Activated T-helper 17 cell treated with anti-CD3 and anti-CD28 coated beads, Interleukin-2, amount 50 U/mL, for 72 hours (primary cell): ENCODE measurements at places on chromosomes 7 and 10. TPM values are rescaled to one million over a fixed set of nuclear protein-coding genes. Genes with fewer than 3 reads are reported as not detected.

DNA sequence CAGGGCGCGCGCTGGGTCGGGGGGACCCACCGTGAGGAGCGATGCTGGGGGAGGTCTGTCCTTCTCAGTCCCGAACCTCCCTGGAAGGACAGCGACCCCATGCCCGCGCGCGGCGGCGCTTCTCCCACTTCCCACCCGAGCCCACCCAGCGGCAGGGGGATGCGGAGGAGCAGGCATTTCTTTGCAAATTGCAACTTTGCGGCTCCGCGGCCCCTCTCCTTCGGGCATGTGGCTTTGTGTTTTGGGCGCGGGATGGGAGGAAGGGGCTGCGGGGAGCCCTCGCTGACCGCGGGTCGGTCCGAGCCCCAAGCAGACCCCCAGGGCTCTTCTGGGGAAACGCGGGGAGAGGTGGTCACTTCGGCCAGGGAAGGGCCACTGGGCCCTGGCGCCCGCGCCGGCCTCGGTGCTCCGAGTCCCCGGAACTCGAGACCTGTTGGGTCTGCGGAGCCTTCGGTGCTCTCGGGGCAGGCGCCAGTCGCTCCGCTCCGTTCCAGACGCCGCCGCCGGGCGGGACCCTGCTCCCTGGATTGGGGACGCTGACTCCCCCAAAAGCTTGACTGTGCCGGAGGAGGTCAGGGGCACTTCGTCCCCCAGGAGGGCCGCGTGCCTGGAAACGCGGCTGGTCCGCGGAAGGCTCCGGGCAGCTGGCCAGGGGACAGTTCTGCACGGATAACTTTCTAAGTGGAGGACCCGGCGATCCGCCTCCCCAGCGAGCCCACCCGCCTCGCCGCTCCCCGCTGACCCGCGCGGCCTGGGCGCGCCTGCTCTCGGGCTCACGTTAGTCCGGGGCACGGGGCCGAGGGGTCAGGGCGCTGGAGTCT lies 164.2 kb upstream of the DPP6 start:
- no peak for ATAC-seq

DNA sequence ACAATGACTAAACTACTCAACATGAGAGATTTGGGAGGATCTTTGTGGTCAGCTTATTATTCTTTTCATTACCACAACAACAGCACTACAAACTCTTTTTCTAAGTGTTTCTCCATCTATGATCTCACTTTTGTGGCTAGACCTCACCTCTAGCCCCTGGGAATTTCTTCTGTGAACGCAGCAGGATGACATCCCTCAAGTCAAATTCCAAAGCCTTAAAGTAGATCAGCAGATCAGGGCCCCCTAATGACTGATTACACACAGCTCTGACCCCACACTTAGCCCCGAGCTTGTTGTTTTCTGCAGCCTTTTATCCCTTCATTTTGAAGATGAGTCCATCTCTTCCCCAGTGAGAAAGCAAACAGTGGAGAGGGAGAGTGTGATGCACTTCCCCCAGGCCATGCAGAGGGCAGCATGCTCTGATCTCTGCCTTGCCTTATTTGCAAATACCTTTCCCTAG lies 27.3 kb downstream of the TFAM start:
- ATAC-seq: no peak

DNA sequence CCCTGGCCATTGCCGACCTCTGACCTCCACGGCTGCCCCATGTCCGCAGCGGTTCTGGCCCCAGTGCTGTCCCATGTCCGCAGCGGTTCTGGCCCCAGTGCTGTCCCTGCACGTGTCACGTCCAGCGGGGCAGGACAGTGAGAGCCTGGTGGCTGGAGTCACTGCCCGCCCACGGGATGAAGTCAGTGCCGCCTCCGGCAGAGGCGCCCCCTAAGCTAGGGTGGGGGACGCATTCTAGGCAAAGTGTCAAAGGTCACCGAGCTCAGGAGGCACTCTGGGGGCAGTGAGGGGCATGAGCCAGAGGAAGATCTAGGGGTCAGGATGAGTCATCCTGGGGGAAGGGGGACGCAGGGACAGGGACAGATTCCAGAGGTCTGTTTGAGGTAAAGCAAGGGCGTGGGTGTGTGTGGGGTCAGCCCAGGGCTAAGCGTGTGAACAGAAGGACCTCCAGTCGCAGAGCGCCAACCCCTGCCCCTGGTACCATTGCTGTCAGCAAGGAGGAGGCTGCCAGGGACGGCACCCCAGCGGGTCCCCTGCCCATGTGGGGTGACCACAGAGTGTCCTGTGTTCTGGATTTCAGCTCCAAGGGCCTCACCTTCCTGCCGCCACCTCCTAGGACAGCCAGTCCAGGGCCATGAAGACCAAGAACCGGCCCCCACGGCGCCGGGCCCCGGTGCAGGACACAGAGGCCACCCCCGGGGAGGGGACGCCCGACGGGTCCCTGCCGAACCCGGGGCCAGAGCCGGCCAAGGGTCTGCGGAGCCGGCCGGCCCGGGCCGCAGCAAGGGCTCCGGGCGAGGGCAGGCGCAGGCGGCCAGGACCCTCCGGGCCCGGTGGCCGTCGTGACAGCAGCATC lies 665 bp downstream of the BHLHA15 start:
- ATAC-seq: no peak

GRCh38 chr7:42139751-42140150 lies 97.3 kb downstream of the GLI3 start:
- no peak for ATAC-seq

DNA sequence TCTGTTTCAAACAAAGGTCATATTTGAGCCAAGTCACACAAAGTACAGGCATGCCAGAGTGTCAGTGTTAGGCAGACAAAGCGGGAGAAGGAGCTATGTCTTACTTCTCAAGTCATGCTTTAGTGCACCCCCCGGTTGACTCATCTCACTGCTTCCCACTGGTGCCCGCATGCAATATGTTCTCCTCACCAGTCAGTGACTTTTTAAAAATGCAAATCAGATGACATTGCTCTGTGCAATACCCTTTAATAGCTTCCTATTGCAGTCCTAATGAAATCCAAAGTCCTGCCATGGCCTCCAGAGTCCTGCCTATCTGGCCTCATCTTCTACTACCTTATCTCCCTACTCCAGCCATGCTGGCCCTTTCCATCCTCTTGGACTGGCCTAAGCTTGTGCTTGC lies 429.1 kb downstream of the ACTR3B start:
- ATAC-seq: no peak

- peak; percentile 53 for ATAC-seq
These were observed at the start of gene CBX3 for GRCh38 chr7:26201247-26202018. Gene CBX3 (plus strand): TSS chr7:26201745. CDS start chr7:26202999, 1,254 bp downstream.

- no peak for ATAC-seq
These were observed 67.4 kb downstream of the PCGF5 start for GRCh38 chr10:91287912-91288311.

The ETV1 gene
- 1.7 TPM for total RNA-seq

GRCh38 chr7:47577321-47577919 lies 4.5 kb downstream of the TNS3 start:
- ATAC-seq: no peak

- peak; percentile 18 for ATAC-seq
These were observed 23.9 kb downstream of the SEM1 start for GRCh38 chr7:96685755-96686154.

The SNCG gene
- total RNA-seq: not detected

- ATAC-seq: no peak
These were observed 722.6 kb downstream of the GRID1 start for GRCh38 chr10:85643845-85644525.

The NKX1-2 gene
- not detected for total RNA-seq

DNA sequence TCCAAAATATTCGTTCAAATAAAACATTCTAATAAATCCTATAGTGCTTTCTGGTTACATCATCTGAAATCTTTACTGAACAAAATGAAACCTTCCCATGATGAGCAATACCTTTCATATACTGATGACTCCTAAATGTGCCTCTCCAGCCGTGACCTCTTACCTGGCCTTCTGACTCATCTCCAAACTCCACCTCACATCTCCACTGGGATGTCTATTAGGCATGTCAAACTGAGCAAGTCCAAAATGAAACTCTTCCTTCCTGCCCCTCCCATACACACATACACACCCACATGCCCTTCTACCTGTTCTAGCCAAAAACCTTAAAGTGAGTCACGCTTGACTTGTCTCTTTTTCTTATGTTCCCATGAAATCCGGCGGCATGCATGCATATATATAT lies 22.9 kb downstream of the GSAP start:
- peak; percentile 98 for ATAC-seq

DNA sequence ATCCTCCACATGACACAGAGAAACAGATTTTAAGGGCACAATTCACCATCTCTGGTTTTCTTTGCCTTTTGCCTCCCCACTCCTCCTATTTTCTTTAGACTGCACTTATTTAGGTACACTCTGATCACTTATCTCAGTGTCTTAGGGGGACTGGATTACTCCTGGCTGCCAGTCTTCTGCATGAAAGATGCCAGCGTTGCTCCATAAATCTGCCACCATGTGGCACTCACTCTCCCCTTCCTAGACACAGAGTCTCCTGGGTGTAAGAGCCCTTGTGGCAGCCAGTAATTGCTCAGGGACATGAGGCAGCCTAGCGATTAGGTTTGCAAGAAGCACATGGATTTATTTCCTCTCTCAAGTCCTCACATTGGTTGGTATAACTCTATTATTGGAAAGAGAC lies 34.5 kb upstream of the RBM20 start:
- ATAC-seq: no peak

DNA sequence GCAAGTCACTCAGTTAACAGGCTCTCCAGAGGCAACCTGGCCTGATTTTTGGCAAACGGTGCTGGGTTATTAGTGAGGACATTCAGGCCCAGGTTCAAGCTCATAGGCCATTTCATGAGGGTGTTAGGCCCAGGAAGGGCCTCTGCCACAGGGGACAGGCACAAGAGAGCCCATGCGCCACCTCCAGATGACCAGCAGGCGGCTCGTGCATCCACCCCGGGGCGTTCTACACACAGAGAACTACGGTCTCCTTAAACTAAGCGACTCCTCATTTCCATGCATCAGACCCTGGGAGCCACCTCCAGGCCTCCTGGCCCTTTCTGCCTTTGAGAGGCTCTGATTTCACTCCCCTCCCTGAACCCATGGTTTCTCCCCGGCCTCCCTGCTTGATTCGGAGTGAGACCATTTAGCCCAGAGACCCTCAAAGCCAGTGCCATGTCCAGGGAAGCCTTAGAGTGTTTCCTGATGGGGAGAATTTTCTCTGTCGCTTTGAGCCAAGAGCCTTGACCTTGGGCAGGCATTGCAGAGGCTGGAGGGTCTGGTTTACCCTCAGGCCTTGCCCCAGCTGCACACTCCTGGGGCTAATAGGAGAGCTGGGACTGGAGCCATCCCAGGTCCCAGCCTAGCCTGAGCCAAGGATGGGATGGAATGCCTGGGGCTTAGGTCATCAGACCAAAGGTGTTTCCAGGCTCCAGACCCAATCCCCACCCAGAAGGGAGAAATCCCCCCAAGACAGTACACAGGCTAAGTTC lies 188.0 kb downstream of the GRID1 start:
- ATAC-seq: no peak

The TRIM4 gene
- 27.2 TPM for total RNA-seq

The GIMAP1 gene
- total RNA-seq: 5.1 TPM

The PON3 gene
- total RNA-seq: not detected

The SVIL gene
- 16.2 TPM for total RNA-seq

- no peak for ATAC-seq
These were observed 486.4 kb upstream of the MKI67 start for GRCh38 chr10:128612631-128613030.

The TFPI2 gene
- 0.86 TPM for total RNA-seq

- no peak for ATAC-seq
These were observed 113.4 kb downstream of the GPR37 start for GRCh38 chr7:124652237-124652636.

The NODAL gene
- total RNA-seq: not detected

The ARHGEF35 gene
- total RNA-seq: 1.1 TPM

- no peak for ATAC-seq
These were observed 9.6 kb downstream of the ESYT2 start for GRCh38 chr7:158819571-158820203.

The MGAM2 gene
- not detected for total RNA-seq

The PRPS1L1 gene
- total RNA-seq: not detected

DNA sequence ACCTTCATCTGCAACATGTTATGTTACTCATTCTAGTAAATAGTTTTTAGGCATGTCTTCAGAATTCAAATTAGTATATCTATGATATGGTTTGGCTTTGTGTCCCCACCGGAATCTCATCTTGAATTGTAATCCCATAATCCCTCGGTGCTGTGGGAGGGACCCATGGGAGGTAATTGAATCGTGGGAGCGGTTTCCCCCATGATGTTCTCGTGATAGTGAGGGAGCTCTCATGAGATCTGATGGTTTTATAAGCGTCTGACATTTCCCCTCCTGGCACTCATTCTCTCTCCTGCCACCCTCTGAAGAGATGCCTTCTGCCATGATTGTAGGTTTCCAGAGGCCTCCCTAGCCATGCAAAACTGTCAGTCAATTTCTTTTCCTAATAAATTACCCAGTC lies 20.4 kb upstream of the GPR37 start:
- no peak for ATAC-seq

The MAD1L1 gene
- total RNA-seq: 46.7 TPM

- no peak for ATAC-seq
These were observed 27.1 kb downstream of the SLF2 start for GRCh38 chr10:100939763-100940344.

DNA sequence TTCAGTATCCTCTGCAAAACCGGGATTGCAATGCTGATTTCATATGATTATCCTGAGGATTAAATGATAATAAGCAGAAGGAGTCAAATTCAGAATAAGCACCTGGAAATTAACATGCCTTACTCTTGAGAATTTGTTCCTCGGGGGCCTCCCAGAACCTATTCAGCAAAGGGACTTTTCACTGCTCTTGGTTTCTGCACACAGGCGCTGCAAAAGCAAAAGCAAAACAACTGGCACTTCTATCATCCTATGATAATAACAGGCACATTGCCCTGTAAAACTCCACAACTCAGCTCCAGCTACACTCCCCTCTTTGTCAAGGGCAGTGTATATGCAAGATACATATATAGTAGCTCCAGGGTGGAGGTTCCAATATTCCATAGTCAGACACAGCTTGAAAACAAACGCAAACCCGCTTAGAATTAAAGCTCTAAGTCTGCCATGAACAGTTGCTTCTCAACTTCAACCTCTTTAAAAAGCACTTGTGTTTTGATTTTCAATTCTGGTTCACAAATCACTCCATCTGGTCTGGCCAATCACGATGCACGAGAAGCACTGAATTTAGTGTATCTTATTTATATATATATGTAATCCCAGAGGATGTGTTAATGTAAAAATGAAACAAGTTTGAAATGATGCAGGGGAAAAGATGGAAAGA lies 119.9 kb upstream of the PTER start:
- no peak for ATAC-seq
